CD8-positive, alpha-beta memory T cell (primary cell): ENCODE measurements at places on chromosomes 2 and 18. TPM values are rescaled to one million over a fixed set of nuclear protein-coding genes. Genes with fewer than 3 reads are reported as not detected.

Gene GYPC
- 102 TPM for total RNA-seq

Gene TEKT4
- not detected for total RNA-seq

Gene ADCY3
- 95.4 TPM for total RNA-seq

Gene NEUROD1
- not detected for total RNA-seq

Gene TANC1
- 0.13 TPM for total RNA-seq

Gene GATA6
- total RNA-seq, result 0.11 TPM

Gene LRRC30
- not detected for total RNA-seq

Gene HAAO
- 0.35 TPM for total RNA-seq

Gene TNFRSF11A
- total RNA-seq, result 3.1 TPM

Gene CCL20
- total RNA-seq, result 3.5 TPM

Gene NTSR2
- not detected for total RNA-seq

Gene RGPD8
- total RNA-seq, result 19.3 TPM

Gene SATB2
- 0.09 TPM for total RNA-seq

Gene FABP1
- total RNA-seq, result not detected

Gene SLC38A11
- total RNA-seq, result not detected

Gene GIGYF2
- 54.7 TPM for total RNA-seq

Gene DSG1
- not detected for total RNA-seq

Gene IL18RAP
- total RNA-seq, result 4.9 TPM

Gene GREB1L
- not detected for total RNA-seq

Gene CCDC85A
- not detected for total RNA-seq

Gene NYAP2
- not detected for total RNA-seq

Gene COMMD1
- total RNA-seq, result 41.2 TPM

Gene ACVR1C
- total RNA-seq, result 0.61 TPM

Gene UGT1A5
- total RNA-seq, result not detected

Gene IL36B
- total RNA-seq, result not detected

Gene FIGN
- not detected for total RNA-seq

Gene IL1A
- total RNA-seq, result 3.1 TPM

Gene CKAP2L
- 19.1 TPM for total RNA-seq

Gene BOLL
- total RNA-seq, result not detected

Gene CDH7
- not detected for total RNA-seq

Gene KIF5C
- 18.2 TPM for total RNA-seq

Gene POTEC
- not detected for total RNA-seq

Gene GPR75
- total RNA-seq, result 2.1 TPM

Gene HRH4
- total RNA-seq, result not detected

Gene PTPRM
- total RNA-seq, result 3.9 TPM

Gene CBLN2
- not detected for total RNA-seq

Gene LBX2
- total RNA-seq, result 0.94 TPM

Gene PAIP2B
- total RNA-seq, result 2.3 TPM

Gene GLI2
- not detected for total RNA-seq

Gene CPO
- 0.20 TPM for total RNA-seq

Gene HOXD13
- not detected for total RNA-seq
